ENCODE measurements at places on chromosomes 7 and 10.

DNA sequence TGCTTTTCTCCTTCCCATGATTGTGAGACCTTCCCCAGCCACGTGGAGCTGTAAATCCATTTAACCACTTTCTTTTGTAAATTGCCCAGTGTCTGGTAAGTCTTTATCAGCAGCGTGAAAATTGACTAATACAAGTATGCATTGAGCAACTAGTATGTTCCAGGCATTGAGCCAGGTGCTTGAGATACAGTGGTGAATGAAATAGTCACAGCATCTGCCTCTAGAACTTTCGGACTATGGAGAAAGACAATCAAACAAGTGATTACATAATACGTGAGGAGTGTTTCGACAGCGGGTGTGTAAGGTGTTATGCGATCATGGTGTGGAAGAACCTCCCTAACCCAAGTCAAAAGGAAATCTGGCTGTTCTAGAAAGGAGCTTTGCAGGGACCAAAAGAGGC lies 21.6 kb upstream of the NUP205 start:
- no peak for DNase-seq

- no peak for DNase-seq
These were observed 102.7 kb upstream of the TNRC18 start for GRCh38 chr7:5526100-5526905.

DNA sequence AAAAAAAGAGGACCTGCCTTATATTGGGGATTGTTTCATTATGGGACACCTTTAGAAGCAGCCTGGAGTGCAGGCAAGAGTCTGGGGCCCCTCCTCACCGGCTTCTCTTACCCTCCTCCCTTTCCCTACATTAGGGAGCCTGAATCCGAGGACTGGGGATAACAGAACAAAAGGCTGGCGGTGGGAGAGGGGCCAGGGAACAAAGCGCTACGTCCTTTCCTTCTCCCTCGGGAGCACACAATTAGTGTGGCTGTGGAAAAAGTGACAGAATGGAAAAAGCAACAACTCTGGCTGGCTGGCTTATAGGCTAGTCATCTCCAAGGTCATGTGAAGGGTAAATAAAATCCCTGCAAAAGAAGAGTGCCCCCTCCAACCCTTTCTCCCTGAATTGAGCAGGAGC lies 74.7 kb downstream of the LSM5 start:
- DNase-seq = no peak

DNA sequence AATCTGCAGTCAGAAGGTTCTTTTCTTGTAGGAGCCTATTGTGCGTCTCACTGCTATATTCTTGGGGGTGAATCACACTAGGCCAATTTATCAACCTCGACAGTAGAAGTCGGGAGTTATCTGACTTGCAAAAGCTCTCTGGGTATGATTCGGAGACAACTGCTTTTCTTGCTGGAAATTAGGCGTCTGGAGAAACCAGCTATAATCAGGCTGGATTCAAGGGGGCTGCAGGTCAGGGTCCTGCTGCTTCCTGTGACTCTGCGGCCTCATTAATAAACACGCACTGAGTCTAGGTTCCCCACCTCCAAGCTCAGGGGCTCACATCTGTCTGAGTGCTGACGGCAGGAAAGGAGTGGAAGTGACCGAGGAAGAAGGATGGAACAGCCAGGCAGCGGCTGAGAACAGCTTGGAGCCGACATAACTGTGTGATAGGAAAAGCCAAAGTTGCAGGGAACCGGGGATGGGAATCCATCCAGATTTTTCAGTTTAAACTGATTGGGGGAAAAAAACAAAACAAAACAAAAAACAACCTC lies 184.6 kb downstream of the FANK1 start:
- no peak for DNase-seq

GRCh38 chr7:51303142-51303525 lies 13.5 kb downstream of the COBL start:
- no peak for DNase-seq

DNA sequence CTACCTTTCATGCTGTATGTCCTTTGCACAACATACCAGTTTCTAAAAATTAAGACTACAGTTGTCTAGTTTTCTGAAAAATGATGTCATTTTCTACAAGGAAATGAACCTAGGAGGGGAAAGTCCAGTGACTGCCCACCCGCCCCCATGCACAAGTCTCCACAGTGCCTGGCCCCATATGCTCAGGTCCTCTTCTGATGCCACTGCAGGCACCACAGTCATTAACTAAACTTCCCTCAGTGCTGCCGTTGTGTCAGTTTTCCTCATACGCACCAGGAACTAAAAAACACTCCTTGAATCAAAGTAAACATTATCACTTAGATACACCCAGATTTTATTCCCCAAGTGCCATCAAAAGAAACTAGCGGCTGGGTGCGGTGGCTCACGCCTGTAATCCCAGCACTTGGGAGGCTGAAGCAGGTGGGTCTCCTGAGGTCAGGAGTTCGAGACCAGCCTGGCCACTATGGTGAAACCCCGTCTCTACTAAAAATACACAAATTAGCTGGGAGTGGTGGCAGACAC lies 6.9 kb upstream of the TNS3 start:
- DNase-seq = no peak

DNA sequence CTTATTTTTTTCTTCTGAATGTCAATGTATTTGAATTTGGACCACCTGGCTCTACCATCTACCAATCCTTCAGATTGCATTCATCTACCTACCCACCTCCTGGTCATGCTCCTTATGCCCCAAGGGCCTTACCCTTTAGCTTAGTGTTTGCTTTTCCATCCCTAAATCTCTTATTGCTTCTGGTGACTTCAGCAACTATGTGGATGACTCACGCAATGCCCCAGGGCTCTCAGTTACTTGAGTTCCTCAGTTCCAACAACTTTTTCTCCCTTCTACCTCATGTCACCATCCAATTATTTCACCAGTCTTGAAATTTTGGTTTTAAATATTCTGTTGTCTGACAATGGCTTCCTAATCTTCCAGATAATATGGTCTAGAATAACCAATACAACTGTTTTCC lies 118.9 kb downstream of the CFAP58 start:
- no peak for DNase-seq

GRCh38 chr7:18901982-18902421 lies 215.4 kb downstream of the TWIST1 start:
- DNase-seq = no peak

DNA sequence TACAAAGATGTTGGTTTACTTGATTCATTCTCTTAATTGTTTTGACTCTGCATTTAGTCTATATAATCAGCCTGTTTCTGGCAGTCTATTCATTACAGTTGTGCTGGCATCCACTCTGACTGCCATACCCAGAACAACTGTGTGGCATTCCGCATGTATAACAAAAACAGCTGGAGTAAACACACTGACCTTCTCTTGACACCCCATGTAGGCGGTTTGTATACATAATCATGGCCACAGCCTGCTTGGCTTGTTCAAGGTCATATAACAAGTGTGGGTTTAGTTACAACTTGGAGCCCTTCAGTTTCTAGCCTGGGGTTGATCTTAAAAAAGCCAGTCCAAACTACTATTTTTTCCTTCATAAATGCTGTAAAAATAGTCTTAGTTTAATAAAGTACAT lies 70.9 kb downstream of the MBL2 start:
- no peak for DNase-seq

DNA sequence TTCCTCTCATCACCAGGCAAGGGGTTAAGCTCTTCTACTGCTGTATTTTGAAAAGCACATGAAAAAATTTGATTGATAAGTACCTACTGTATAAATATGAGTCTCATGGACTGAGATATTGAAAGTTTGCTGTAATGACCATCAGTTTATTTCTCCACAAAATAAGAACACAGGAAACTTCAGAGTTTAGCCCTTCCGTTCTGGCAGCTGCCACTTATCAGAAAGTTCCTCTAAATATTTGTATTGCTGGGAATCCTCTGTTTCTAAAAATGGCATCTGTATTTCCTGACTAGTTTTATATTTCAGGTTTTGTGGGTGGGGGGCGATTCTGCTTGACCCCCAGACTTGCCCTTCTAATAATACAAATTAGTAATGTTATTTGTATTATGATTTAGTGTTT lies 92.0 kb downstream of the LYZL2 start:
- DNase-seq = no peak

DNA sequence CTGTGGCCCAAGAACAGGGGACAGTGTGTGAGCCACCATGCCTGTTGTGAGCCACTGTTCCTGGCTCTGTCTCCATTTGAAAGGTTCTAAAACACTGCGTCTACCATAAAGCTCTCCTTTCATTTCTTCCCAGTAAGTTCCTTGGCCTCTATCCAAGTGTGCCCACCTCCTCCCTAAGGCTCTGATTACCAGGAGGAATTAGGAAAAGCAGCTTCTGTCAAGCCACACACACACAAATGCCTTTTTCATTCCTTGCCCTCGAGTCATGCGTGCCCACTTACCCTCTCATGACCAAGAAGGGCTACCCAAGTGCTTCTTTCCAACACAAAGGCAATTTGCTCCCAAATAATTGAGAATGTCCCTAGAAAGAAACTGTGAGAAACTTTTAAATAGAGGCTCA lies 70.8 kb upstream of the PARD3 start:
- DNase-seq = no peak

DNA sequence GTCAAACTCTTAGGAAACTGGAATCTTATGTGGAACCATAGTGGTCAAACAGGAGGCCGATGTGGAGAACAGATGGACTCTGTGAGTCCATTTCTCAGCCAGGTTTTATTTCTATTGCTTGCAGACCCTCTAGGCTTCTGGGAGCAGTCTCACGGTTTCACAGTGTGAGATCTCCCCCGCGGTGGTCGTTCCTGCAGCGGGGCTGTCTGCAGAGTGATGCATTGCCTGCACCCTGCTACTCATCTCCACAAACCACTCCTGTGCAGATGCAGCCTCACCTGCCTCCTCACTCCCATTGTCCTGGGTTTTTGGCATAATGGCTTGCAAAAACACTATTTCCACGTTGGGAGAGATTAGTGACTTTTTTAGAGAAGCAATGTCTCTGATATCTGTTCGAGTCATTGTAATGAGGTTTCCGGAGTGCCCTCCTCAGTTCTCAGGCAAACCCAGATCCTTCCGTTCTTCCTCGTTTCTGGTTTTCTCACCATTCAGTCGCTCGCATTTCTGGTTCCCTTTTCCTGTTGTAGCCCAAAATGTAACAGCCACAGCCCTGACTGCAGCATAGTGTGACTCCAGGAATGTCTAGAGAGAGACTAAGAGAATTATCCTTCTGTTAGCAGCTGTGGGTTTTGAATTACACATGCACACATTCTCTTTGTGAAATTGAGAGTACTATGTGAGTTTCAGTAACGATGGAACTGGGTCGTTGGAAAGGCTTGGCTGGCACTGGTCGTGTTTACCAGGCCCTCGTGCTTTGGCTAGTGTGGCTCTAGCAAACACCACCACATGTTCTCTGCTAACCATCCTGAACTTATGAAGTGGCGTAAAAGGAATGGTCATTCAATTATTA lies 30.2 kb downstream of the ACADSB start:
- DNase-seq = no peak

DNA sequence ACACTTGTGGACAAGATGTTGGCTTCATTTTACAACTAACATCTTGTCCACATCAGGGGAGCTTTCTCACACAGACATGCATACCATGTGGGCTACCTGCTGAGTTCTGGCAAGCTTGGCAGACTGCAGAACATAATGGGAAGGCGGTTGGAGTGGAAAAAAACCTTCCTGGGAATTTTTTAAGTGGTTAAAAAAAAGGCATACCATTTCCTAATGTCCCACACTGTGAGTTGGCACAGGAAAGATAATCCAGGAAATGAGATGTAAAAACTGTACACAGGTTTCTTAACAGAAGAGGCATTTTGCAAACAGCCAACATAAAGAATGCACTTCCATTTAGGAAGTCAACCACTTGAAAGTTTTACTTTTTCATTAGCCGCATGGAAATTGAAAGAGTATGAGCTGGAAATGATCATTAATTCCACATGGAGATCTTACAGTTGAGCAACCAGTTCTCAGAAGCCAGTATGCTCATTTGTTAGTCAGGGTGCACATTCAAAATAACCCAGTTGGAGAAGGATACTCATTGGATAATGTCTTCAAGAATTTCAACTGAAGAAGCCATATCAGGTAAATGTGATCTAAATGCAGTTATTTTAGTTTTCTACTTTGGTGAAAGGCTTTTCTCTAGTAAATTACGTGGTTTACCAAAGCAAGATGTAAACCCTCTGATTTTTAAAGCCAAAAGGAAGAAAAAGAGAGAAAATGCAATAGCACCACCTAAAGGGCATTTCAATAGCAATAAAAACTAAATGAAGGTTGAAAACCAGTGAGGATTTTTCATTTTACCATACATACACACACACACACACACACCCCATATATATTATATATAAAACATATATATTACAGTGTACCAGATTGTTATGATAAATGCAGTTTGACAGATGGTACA lies 194.0 kb downstream of the TAX1BP1 start:
- no peak for DNase-seq

DNA sequence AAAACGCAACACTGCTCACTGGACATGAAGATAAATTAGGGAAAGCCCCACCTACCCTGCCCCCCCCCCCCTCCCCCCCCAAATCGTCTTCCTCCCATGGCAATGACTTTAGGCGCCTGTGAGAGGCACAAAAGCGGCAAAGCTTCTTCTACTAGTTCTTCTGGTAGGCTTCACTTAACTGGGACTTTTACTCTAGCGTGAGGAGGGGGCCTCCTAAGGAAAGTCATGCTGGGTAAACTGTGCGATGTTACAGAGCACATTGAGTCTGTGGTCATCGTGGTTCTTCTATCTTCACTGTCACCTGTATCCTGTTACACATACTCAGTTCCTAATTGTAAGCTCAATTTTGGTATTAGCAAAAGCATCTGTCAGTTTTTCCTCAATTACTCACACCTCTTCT lies 25.1 kb downstream of the HSPB1 start:
- DNase-seq = no peak

GRCh38 chr10:23100331-23101030 lies 5.1 kb downstream of the MSRB2 start:
- DNase-seq = no peak

- no peak for DNase-seq
These were observed 560.8 kb upstream of the FZD8 start for GRCh38 chr10:36202881-36203280.

DNA sequence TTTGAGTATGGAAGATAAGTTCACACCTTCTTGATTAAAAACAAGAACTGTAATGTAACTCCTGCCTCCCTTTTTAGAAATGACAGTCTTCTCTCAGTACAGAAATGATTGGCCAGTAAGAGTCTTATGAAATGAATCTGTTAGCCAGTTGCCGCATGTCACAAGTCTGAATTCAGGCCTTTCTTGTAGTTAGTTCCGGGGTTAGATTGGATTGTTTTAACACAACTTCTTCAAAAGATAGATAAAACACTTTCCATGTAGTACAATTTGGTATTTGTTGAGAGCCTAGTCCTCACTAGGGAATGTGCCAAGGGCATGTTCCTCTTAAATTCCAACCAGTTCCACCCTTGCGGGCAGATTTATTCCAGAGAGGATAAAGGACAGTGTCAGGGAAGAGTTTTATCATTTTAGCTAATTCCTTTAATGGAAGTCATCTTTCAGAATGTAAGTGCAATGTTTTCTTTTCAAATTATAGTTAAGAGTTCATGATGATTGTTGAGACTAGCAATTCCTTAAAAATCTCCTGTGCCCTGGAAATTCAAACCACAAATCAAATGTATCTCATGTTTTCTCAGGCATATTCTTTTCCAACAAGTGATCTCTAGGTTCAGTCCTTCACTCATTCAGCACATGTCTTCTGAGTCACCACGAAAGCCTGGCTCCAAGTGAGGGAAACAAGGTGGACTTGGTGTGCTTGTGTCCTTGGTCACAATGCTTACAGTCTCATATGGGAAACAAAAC lies 4.1 kb downstream of the FHIP2A start:
- no peak for DNase-seq

Measured in hypothalamus (tissue), 51 donors.